ENCODE measurements at places on chromosomes 2 and 18.

DNA sequence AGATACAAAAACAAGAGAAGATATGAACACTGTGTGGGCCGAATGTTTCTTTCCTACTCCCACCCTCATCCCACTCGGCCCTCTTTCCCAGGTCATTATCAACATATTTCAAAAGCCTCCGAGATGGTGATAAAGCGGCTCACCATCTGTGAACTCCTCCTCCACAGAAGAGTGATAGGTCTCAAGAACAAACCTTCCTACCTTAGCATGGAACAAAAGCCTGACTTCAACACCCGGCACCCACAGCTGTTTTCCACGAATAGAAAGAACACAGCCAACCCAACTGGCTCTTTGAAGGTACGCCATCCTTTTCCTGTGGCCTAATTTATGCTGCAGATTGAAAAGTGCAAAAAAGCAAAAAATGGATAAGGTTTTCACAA lies 28.8 kb downstream of the BCL2 start:
- peak; percentile 60 for DNase-seq

DNA sequence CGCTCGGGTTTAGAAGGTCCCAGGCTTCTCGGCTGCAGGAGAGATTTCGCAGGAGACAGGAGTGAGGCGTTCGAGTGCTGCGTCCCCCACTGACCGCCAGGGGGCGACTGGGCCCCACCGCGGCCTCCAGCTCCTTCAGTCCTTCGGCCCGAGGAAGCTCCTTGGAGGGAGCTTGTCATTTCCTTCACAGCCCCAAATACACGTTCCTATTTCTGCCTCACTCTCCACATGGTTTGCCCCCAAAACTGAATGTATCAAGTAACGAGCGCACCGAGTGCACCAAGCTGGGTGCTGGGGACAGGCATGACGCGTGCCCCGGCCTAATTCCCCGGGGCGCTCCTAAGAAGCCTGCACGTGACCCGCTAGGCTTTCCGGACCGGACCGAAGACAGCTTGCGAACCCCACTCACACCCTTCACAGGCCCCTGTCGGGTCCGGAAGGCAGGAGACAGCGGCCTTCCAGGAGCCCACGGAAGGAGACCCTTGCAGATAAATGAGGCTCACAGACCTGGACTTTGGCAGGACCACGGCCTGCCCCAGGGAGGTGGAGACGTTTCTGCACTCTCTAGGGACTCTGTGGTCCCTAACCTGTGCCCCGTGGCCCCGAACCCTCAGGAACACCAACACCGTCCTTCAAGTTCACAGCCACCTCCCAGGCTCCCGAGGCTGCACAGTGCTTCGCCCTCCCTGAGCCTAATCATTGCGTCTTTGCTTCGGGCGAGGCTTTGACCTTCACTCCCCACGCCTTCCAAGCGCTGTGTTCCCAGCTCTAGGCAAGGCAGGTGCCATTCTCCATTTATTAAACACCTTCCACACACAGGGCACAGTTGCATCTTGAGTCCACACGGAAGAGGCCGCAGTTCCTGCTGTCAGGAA lies 13.0 kb upstream of the FAHD2A start:
- peak; percentile 22 for DNase-seq

- DNase-seq, result no peak
Observed at GRCh38 chr2:237345891-237346640, 67.9 kb downstream of the COL6A3 start.

- no peak for DNase-seq
Observed at GRCh38 chr2:152243761-152244640, 68.4 kb upstream of the STAM2 start.

GRCh38 chr2:14322306-14322705 lies 310.2 kb upstream of the LRATD1 start:
- no peak for DNase-seq

All from CD4-positive, alpha-beta T cell treated with Interleukin-21 for 1 hour (primary cell).